ENCODE measurements at places on chromosomes 2 and 18.

DNA sequence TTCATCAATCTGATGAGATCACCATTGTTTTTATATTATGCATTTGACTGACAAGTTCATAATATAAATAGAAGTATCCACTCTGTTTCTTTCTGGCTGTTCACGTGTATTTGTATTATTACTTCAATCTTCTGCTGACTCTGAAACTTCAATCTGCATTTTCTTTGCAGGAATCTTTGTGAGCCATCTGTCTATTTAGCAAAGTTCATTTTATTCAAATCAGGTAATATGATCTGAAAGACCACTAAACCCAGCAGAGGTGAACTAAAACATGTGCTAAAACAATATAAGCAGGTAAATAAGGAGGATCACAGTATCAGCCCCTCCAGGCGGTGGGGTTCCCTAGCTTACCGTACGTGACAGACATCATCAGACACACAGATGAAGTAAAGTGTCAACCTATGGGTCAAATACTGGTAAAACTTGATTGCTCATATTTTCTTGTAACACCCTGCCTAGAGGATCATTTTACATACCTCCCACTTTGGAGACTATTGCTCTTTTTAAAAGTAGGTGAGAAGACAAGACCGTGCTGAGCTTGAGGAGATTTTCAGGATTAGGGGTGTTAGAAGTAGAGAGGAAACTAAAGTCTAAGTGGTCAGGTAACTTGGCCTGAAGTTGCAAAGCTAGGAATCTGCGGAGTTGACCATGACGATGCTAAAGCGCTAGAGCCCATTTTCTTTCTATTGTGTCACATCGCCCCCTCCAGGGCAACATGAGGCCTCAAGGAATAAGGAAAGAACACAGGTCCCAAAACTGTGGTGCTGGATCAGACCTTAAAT, 9.0 kb downstream of the DTNB start:
- DNase-seq: no peak

GRCh38 chr2:75317316-75317715, 118.0 kb upstream of the TACR1 start:
- DNase-seq: no peak

- DNase-seq: no peak
These were observed 58.0 kb downstream of the FAM168B start for GRCh38 chr2:131035112-131035825.

GRCh38 chr2:194725169-194725568, 931.9 kb upstream of the SLC39A10 start:
- no peak for DNase-seq

DNA sequence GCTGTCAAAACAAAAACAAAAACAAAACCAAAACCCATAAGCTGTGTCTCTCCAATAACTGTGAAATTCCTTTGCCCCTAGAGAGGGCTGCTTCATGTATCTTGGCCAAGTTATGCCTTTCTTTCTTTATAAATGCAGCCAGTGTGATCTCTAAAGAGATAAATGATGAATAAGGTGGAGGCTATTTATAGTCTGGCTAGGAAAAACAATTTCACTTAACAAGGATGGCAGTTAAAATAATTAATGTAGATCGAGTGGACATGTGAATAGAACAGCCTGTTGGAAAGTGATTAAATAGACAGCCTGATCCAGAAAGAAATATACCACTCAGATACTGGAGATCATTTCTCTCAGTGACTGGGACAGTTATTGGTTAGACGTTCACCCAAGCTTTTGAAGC, 1666.9 kb upstream of the CELF4 start:
- no peak for DNase-seq

- DNase-seq: no peak
These were observed 11.3 kb downstream of the MSTN start for GRCh38 chr2:190051223-190051622.

All from stimulated activated CD8-positive, alpha-beta memory T cell treated with anti-CD3 and anti-CD28 coated beads, Interleukin-7, amount 100 ng/mL, for 1 hour (primary cell).